ENCODE measurements at places on chromosomes 6 and 20.

GRCh38 chr6:111761783-111762312 is 111.4 kb downstream of the FYN start:
- peak; percentile 49 for DNase-seq

GRCh38 chr6:135087803-135088202 is 33.2 kb upstream of the HBS1L start:
- DNase-seq = no peak

DNA sequence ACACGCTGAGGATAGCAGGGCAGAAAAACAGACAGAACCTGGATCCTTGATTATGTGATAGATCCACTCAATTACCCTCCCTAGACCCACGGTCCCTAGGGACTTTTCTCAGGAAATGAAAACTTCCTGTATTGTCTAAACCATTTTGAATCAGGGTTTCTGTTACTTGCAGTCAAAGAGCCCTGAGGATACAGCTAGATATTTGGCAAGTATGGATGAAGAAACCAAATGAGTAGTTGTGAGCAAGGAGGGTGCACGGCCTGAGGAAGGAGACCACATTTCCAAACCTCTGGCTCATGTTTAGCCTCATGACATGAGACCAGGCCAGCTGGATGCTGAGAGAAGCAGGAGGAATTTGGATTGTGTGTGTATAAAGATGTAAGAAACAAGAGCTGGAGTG is 91.6 kb downstream of the MRPL14 start:
- DNase-seq = no peak

DNA sequence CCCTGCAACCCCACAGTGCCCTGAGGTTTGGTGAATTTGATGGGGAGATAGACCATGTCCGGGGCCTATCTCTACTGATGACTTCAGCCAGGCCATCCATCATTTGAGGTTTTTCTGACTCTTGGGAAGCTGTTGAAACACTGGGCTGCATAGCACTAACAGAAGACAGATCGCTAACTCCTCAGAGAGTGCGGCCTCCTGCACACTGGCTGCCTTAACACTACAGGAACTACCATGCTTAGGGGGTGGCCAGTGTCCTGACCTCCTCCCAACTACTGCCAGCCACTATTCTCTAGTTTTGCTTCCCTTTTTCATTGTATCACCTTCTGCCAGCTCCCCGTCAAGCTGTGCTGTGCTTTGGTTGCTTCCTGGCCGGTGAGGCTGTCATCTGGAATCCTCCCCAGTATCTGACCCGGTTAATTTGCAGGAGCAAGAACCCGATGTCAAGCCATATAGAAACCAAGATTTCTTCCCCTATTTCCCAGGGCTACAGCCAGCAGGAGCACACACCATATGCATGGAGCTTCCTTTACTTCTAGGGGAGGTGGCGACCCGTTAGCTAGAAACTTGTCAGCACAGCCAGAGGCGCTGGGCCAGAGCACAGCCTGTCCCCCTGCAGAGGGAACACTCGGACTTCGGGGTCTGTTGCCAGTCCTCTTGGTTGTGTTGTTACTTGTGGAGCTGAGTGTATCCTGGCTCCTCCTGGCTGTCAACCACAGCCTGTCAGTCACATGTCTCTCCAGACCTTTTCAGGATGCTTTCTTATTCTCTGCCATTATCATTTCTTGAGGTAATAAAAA is 57.3 kb upstream of the TRAF3IP2 start:
- DNase-seq = no peak

GRCh38 chr6:165849534-165850430 is 186.7 kb upstream of the PDE10A start:
- DNase-seq = no peak

DNA sequence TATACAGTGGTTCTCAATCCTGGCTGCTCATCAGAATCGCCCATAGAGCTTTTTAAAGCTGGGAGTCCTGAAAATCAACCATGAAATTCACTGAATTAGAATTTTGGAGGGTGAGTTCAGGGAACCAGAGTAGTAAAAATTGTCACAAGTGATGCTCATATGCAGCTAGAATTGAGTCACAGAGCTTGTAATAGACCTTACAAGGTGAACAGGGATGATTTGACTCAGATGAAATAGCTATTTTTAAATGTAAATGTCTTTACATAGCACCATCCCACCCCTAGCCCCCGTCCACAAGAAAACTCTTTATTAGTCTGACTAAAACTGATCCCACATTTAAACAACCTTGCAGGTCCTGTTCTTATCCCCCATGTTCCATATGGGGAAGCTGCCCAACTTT is 531.7 kb downstream of the LMBRD1 start:
- no peak for DNase-seq

DNA sequence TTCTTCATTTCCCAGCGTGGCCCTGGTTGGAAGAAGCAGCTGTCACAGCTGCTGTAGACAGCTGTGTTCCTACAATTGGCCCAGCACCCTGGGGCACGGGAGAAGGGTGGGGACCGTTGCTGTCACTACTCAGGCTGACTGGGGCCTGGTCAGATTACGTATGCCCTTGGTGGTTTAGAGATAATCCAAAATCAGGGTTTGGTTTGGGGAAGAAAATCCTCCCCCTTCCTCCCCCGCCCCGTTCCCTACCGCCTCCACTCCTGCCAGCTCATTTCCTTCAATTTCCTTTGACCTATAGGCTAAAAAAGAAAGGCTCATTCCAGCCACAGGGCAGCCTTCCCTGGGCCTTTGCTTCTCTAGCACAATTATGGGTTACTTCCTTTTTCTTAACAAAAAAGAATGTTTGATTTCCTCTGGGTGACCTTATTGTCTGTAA is 292.7 kb downstream of the ESR1 start:
- DNase-seq = no peak

DNA sequence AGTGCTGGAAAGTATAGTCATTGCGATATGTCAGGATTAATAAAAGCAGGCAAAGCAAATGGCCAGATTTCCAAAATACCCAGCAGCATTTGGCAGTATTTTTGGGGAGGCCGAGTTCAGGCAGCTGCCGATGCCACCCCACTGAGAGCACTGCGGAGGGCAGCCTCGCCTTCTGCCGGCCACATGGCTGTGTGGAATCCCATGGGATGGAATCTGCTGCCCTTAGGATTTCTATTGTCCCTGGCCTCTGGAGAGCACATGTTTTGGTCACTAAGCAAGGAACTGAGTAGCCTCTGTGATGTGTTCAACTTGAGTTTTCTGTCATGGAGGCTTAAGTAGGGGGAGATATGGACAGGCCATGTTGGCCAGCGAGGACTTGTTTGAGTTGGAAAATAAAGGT is 123.0 kb downstream of the FARS2 start:
- no peak for DNase-seq

DNA sequence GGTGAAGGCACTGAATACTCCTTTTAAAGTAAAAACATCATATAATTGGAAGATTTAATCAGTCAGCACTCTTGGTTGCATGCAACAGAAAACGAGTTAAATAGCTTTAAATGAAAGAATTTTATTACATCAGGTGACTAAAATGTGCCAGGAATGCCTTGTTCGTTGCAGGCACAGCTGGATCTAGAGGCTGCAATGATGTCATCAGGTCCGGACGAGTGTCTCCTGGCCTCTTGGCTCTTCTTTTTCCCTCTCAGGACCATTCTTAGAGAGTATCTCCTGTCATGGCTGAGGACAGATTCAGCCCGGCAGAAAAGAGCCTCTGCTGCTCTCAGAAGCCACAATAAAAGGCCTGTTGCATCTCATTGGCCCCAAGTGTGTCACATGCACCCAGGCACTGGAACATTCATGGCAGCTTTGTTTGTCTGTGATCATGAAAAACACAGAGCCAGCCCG is 510.7 kb upstream of the SULF2 start:
- DNase-seq = no peak

- DNase-seq = no peak
Observed at GRCh38 chr20:17969278-17969883, 563 bp downstream of the MGME1 start.

DNA sequence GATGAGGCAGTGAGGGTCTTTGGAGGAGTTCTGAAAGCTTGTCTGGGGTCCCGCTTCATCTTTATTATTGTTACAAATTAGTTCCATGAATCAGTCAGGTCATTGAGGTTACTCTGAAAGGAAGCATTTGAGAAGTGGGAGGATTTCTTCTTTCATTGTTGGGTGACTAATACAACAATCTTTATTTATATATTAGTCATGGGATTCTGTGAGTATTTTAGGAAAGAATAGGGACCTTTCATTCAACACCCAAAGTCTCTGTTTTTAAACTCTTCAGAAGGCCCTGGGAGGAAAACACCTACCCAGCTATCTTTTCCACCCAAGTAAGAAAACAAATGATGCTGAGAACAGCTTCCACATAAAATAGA is 98.3 kb downstream of the SOD2 start:
- no peak for DNase-seq

DNA sequence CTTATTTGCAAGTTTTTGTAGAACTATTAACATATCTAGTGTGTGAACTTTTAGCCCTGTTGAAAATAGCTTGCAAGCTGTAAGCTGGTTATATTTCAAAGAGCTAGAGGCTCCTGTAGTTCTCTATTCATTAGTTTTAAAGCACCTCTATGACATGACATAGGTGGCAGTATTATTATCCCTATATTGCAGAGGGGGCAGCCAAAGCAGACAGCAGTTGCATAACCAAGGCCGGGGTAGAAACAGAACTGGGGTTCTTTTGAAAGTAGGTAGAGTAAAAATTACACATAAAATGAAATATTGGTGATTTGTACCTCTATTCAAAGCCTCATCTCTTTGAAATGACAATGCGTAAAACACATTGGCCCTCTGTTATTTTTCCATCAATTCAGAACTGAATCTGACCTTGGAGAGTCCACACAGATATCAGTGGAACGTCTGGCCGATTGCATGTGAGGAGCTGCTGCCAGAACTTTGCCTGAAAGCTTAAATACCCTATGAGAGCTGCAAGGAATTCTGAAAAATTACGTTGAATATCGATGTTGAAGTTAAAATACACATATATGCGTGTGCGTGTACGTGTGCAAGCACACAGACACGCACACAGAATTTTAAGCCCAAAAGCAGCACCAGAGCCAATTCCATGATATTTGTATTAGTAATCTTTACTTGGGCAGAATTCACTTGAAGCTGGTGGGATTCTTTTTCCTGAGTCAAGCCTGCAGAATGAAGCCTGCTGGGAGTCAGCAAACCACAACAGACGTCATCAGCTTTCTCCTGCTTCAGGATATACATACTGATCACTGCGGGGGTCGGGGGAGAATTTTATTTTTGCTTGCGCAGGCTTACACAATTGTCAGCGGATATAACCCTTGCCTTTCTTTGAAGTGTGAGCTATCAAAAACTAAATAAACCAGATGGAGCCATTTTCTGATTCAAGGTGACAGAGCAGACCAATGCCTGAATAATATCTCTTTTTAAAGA is 163.2 kb downstream of the PDE7B start:
- DNase-seq = no peak

GRCh38 chr6:139311831-139312230 is 20.0 kb upstream of the TXLNB start:
- DNase-seq = no peak

- DNase-seq = no peak
Observed at GRCh38 chr6:6771964-6772363, 183.4 kb downstream of the LY86 start.

- no peak for DNase-seq
Observed at GRCh38 chr6:79895382-79896074, 51.8 kb downstream of the ELOVL4 start.

DNA sequence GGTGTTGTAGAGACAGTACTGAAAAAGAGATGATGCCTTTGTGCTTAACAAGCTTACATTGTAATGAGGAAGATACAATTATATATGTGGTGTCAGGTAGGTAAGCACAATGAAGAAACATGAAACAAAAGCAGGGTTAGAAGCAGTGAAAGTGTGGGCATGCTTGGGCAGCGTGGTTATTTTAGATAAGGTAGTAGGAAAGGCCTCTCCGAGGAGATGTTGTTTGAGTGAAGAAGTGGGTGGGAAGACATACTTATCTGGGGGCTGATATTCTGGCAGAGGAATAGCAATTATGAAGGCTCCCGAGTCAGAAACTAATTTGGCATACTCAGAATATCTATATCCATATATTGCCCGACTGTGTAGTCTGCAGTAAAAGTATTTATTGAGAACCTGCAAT is 4.7 kb downstream of the CDKAL1 start:
- DNase-seq = no peak
